ENCODE measurements at places on chromosomes 7 and 10. TPM values are rescaled to one million over a fixed set of nuclear protein-coding genes. Genes with fewer than 3 reads are reported as not detected.

PKD1L1 gene
- 0.48 TPM for total RNA-seq

- peak overlapping the region; percentile 86 for H3K4me3 ChIP-seq
- peaks cover 2% of the 10 kb centered on the region for H3K27me3 ChIP-seq
- DNase-seq = peak; percentile 71
- peak overlapping the region; percentile 80 for H3K27ac ChIP-seq
- peaks cover 12% of the 10 kb centered on the region for H3K36me3 ChIP-seq
- H3K4me1 ChIP-seq = peaks cover 30% of the 10 kb centered on the region
Measured at GRCh38 chr10:91163869-91164474, 56.5 kb upstream of the PCGF5 start.

CTTNBP2 gene
- not detected for total RNA-seq

DNA sequence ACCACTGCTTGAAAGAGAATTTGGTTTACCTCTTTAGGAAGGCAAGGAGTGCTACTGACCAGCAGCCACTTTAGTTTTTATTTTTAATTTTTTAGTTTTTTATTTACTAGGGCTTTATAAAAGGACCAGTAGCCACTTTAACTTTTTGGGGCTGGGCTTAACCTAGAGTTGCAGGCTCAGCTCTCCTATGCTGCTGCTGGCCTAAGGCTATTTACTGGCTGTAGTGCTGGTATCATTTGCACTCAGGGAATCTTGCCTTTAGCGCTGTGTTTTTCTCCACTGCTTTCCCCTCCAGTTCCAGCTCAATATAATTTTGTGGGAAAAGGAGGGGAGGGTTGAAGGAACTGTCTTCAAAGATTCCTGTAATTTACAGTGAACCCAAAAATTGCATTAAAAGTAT lies 13.4 kb downstream of the HPS1 start:
- H3K4me1 ChIP-seq = peaks cover under 1% of the 10 kb centered on the region
- no peak for DNase-seq
- no peaks in the 10 kb centered on the region for H3K27me3 ChIP-seq
- no peak overlapping the region for H3K27ac ChIP-seq

- peaks cover 27% of the 10 kb centered on the region for H3K36me3 ChIP-seq
- peak overlapping the region; percentile 81 for H3K27ac ChIP-seq
- no peaks in the 10 kb centered on the region for H3K27me3 ChIP-seq
- DNase-seq = no peak
- peak overlapping the region; percentile 42 for H3K4me3 ChIP-seq
Measured at GRCh38 chr7:131008840-131009711, 275.1 kb upstream of the KLF14 start.

- H3K27ac ChIP-seq = no peak overlapping the region
- no peaks in the 10 kb centered on the region for H3K4me1 ChIP-seq
- DNase-seq = no peak
- H3K36me3 ChIP-seq = no peaks in the 10 kb centered on the region
Measured at GRCh38 chr7:119413314-119413805, 859.6 kb upstream of the KCND2 start.

ATOH7 gene
- total RNA-seq = not detected

DNA sequence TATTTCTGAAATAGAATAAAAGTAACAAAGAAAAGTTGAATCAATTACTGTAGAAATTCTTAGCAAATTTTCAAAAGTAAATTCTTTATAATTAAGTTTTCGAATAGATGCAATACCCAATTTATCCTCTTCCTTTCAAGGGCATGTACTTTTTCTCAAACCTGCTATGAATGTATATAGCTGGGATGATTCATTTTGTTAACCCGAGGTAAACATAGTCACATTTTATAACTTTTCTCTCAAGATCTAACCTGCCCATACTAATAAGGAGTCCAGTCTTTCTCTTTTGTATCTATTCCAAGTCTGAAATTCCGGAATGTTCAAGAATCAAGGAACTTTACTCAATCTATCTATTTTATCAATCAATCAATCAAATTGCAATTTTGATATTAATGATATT lies 1072.9 kb downstream of the REEP3 start:
- H3K36me3 ChIP-seq = no peaks in the 10 kb centered on the region
- H3K27me3 ChIP-seq = no peaks in the 10 kb centered on the region
- no peak for DNase-seq
- no peak overlapping the region for H3K4me3 ChIP-seq
- H3K27ac ChIP-seq = no peak overlapping the region

GRCh38 chr7:46710927-46711326 lies 789.9 kb upstream of the IGFBP3 start:
- DNase-seq = no peak
- H3K27me3 ChIP-seq = no peaks in the 10 kb centered on the region
- no peaks in the 10 kb centered on the region for H3K4me1 ChIP-seq
- no peak overlapping the region for H3K4me3 ChIP-seq
- no peak overlapping the region for H3K27ac ChIP-seq

C1QL3 gene
- total RNA-seq = 0.08 TPM

COL1A2 gene
- total RNA-seq = not detected

HUS1 gene
- 35.0 TPM for total RNA-seq

USP54 gene
- 3.4 TPM for total RNA-seq

DNA sequence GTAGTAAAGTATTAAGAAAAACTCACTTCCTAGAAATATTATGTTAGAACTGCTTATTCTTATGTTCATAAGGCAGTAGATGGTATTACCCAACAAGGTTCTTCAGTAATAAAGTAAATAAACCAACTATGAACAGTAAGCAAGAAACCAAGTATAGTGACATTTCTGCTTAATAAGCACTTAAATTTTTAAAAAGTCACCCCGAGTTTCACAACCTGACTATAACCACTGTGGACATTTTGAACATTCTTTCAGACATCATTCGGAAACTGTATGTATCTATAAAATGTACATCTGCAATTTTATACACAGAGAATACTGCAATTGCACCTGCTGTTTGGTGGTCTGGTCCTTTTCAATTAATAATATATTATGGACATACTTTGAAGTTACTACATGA lies 1073.6 kb downstream of the XPNPEP1 start:
- DNase-seq = no peak
- H3K27me3 ChIP-seq = no peaks in the 10 kb centered on the region
- no peaks in the 10 kb centered on the region for H3K36me3 ChIP-seq
- no peak overlapping the region for H3K4me3 ChIP-seq

DNA sequence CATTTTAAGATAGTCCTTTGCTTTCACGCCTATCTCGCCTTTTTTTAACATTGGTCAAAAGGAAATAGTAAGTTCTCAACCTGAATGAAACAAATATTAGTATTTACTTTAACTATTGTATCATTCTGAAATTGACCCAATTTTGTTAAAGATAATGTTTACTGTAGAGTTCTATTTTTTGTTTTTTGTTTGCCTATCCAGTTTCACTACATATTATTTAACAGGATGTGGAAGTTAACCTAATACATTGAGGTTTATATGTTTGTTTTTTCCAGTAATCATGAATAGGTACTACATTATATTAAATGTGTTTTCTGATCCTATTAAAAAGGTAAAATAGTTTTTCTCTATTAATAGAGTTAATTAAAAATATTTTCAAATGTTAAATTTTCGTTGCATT lies 26.5 kb downstream of the ACSM6 start:
- peaks cover 13% of the 10 kb centered on the region for H3K27me3 ChIP-seq
- no peak overlapping the region for H3K27ac ChIP-seq
- H3K4me1 ChIP-seq = no peaks in the 10 kb centered on the region
- DNase-seq = no peak
- no peaks in the 10 kb centered on the region for H3K36me3 ChIP-seq
- H3K4me3 ChIP-seq = no peak overlapping the region

DNA sequence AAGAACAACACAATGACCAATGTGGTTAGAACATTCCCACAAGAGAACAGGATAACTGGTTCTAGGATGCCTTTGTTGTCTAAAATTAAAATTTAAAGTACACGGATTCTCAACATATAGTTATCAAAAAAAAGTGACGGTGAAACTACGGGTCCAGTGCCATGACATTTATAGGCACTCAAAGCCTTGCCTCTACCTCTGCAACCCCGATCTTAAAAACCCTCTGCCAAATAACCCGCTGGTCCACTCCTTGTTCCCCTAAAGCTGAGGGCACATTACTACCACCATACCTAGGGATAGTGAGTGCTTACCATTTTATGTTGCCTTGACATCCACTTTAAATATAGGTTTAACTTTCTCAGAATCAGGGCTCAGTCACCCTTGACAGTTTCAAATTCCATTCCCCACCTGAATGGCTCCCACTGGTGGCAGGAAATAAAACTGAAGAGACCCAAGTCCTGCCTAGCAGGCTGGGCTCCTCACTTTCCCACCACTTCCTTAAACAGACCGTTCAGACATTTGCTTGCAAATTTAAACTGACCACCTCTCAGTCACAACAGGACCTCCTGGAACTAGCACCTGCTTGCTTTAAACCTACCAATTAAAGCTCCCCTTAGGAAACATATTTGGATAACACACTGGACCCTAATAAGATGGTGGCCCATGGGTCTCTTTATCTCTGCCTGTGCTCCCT lies 169.9 kb upstream of the ASAH2 start:
- peak; percentile 56 for DNase-seq
- H3K4me3 ChIP-seq = no peak overlapping the region
- peaks cover 5% of the 10 kb centered on the region for H3K36me3 ChIP-seq
- peaks cover 49% of the 10 kb centered on the region for H3K4me1 ChIP-seq
- H3K27ac ChIP-seq = no peak overlapping the region

- no peaks in the 10 kb centered on the region for H3K27me3 ChIP-seq
- peaks cover 58% of the 10 kb centered on the region for H3K4me1 ChIP-seq
- no peak for DNase-seq
- H3K36me3 ChIP-seq = peaks cover 24% of the 10 kb centered on the region
- no peak overlapping the region for H3K27ac ChIP-seq
Measured at GRCh38 chr10:32327364-32327691, 19.6 kb downstream of the EPC1 start.

- no peaks in the 10 kb centered on the region for H3K27me3 ChIP-seq
- H3K4me1 ChIP-seq = no peaks in the 10 kb centered on the region
Measured at GRCh38 chr7:109763611-109764010, 1193.9 kb downstream of the DNAJB9 start.

GRCh38 chr10:70341016-70341415 lies 41.4 kb downstream of the LRRC20 start:
- no peak for DNase-seq
- no peaks in the 10 kb centered on the region for H3K4me1 ChIP-seq

IRF5 gene
- total RNA-seq = 28.6 TPM

- no peak for DNase-seq
- H3K4me1 ChIP-seq = peaks cover 17% of the 10 kb centered on the region
- H3K27ac ChIP-seq = no peak overlapping the region
- H3K36me3 ChIP-seq = peaks cover 2% of the 10 kb centered on the region
Measured at GRCh38 chr7:150979713-150980390, 1.7 kb upstream of the KCNH2 start.

DNA sequence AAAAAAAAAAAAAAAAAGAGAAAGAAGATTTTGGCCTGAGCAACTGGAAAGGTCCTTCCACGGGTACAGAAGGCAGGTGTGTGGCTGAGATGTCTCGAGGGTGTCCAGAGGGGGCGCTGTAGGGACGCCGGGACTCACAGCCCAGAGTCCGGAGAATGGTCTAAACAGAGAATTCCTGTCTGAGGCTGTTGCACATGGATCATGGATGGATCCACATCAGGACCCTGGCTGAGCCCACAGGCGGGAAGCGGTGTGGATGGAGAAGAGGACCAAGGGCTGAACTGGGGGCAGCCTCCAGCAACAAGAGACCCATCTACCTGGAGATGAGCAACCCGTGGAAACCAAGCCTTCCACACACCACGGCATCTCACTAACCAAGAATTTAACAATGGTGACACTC lies 55.0 kb downstream of the PKD1L1 start:
- peaks cover 8% of the 10 kb centered on the region for H3K27me3 ChIP-seq
- H3K27ac ChIP-seq = no peak overlapping the region
- no peaks in the 10 kb centered on the region for H3K4me1 ChIP-seq
- H3K4me3 ChIP-seq = no peak overlapping the region
- H3K36me3 ChIP-seq = no peaks in the 10 kb centered on the region

- H3K27me3 ChIP-seq = peaks cover 10% of the 10 kb centered on the region
- no peak overlapping the region for H3K4me3 ChIP-seq
- peak; percentile 56 for DNase-seq
- H3K36me3 ChIP-seq = no peaks in the 10 kb centered on the region
Measured at GRCh38 chr10:122267849-122268737, 3.0 kb upstream of the BTBD16 start.

DNA sequence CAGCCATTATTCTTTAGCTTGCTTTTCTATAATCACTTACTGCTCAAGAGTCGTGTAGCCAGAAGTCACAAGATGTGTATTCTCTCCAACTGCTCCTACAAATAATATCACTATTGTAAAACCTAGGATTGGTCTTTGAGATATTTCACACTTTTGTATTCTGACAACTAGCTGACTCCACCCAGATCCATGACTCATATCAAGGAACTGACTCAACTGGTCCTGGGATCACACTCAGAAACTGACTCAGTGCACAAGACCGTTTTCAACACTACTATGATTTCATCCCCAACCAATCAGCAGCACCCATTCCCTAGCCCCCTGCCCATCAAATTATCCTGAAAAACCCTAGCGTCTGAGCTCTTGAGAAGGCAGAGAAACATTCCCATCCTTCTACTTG lies 56.5 kb upstream of the ORC5 start:
- no peaks in the 10 kb centered on the region for H3K36me3 ChIP-seq
- no peak overlapping the region for H3K4me3 ChIP-seq
- H3K27ac ChIP-seq = no peak overlapping the region
- no peaks in the 10 kb centered on the region for H3K4me1 ChIP-seq
- H3K27me3 ChIP-seq = peaks cover 31% of the 10 kb centered on the region
- no peak for DNase-seq

GRCh38 chr7:43332193-43332796 lies 219.8 kb downstream of the HECW1 start:
- H3K4me3 ChIP-seq = no peak overlapping the region
- no peaks in the 10 kb centered on the region for H3K36me3 ChIP-seq
- H3K27me3 ChIP-seq = peaks cover 13% of the 10 kb centered on the region
- no peak overlapping the region for H3K27ac ChIP-seq
- H3K4me1 ChIP-seq = no peaks in the 10 kb centered on the region

DNA sequence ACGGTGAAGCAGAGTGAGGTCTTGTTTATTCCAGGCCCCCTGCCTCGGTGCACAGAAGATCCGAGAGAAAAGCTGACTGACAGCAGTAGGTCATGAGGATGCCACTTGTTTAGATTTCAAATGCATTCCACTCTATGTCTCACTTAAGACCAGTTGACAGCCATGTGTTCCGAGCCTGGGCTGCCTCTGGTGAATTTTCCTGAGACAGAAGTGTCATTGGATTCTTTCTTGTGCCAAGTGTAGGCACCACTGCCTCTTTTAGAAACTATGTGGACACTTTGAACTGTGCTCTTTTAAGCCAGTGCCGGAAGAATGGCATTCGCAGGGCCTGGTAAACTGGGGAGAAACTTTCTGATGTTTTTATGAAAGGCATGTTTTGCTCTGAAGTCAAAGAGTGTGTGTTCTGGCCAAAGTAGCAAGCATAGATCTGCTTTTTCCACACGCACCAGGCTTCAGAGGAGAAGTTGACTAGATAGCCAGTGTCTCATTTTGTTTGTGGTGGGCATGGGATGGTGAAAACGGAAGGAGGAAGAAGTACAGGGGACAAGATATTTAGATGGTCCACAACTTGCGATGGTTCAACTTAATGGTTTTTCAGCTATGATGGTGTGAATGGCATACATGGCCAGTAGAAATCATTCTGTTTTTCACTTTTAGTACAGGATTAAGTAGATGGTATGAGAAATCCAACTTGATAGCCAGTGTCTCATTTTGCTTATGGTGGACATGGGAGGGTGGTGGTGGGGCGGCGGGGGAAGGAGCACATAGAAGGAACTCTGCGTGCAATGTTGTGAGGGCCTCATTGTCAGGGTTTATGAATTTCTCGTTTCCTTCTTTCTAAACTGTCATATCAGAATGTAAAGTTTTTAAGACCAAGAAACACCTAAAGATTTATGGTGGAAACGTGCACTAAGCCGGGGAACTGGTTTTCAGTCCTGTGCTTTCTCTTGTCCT lies 41.5 kb downstream of the CYP17A1 start:
- DNase-seq = no peak
- peaks cover 19% of the 10 kb centered on the region for H3K4me1 ChIP-seq
- H3K27ac ChIP-seq = no peak overlapping the region
- H3K27me3 ChIP-seq = no peaks in the 10 kb centered on the region
- no peak overlapping the region for H3K4me3 ChIP-seq
